Activated T-helper 2 cell treated with anti-CD3 and anti-CD28 coated beads, Interferon-gamma antibody, Interleukin-2, Interleukin-4, amounts not matched to agents 10 μg/mL and 5 μg/mL and 100 μg/mL, durations not matched to agents 14 hours and 24 hours and 36 hours (primary cell): ENCODE measurements at places on chromosomes 1 and 21. TPM values are rescaled to one million over a fixed set of nuclear protein-coding genes. Genes with fewer than 3 reads are reported as not detected.

DNA sequence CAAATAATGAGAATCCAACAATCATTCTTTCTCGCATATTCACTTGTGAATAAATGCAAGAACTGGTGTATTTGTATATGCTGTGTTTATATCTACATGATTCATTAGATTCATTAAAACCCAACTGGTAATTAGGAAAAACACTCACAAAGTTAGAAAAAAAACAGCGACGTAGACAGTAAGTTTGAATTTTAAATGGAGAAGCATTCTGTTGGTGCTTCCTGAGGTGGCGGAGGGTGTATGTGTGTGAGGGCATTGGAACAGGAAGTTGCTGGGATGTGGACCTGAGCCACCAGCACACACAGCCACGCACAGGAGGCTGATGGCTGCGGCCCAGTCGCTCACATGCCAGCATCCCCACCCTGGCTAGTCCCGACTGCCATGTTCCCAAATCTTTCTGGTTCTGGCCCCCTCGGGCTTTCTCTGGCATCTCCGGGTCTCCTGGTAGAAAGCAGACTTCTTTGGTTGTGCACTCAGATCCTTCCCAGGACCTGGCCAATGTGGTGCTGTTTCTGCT, 121.6 kb upstream of the IRF2BP2 start:
- no peak for DNase-seq

TMEM269 gene
- total RNA-seq = 0.16 and 0.39 TPM in 2 replicates

DNA sequence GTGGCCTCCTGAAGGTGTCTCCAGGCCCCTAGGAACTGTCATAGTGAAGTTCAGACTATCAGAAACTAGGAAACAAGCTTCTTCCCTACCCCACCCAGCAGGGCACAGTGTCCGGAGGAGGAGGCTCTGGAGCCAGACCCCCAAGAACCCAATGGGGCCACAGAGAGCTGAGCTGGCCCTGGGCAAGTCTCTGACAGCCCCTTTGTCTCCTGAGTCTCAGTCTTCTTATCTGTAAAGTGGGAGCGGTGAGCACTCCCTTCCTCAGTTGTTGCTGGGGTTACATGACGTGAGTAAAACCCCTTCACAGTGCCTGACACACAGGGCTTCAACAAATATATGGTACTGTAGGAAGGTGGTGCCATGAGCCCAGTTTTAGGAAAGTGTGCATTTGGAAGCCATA, 675.8 kb downstream of the MATN1 start:
- no peak for DNase-seq

- DNase-seq = no peak
These were observed 30.2 kb upstream of the TRIM17 start for GRCh38 chr1:228446852-228447251.

DNA sequence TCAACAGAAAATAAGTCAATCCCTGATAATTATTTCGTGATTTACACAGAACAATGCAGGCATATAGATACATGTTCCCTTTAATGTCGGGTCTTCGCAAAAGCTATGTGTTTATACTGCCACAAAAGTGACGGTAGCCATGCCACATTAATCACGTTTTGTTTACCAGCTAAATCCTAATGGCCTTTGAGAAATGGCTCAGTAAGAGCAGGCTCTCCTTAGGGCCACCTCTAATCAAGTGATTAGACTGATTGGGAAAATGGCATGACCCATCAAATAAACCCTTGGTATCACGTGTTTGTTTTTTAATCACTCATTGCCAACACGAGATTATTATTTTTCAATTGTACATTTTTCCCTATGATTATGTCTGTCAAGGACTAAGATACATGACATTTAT, 102.0 kb upstream of the USP25 start:
- DNase-seq = no peak

HHAT gene
- total RNA-seq = 0.43 and 0.57 TPM in 2 replicates

DNA sequence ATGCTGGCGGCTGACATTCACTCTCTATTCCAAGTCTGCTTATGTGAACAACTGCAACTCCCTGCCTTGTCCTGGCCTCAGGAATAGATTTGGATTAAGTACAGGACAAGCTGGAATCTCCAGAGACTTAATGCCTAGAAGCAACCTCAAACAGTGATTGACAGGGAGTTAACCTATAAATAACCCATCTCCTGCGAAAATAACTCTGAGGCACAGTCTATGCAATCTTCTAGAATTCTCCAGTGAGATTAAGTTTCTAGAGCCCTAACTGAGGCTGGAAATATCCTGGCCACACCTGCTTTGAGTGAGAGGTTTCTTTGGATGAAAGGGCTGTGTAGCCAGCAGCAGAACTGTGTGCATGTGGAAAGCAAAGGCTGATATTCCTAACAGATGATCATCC, 25.3 kb upstream of the ATP1A1 start:
- DNase-seq = no peak
